ENCODE measurements at places on chromosomes 5 and 9. TPM values are rescaled to one million over a fixed set of nuclear protein-coding genes. Genes with fewer than 3 reads are reported as not detected.

- H3K4me3 ChIP-seq, result no peak overlapping the region
- H3K27me3 ChIP-seq, result peaks cover 54% of the 10 kb centered on the region
- no peak for DNase-seq
These were observed 4.0 kb upstream of the SEPTIN8 start for GRCh38 chr5:132781029-132781428.

- H3K27me3 ChIP-seq, result no peaks in the 10 kb centered on the region
- H3K4me1 ChIP-seq, result no peaks in the 10 kb centered on the region
- DNase-seq, result no peak
- no peak overlapping the region for H3K27ac ChIP-seq
- no peak overlapping the region for H3K4me3 ChIP-seq
These were observed 84.7 kb downstream of the CMYA5 start for GRCh38 chr5:79774171-79774854.

DNA sequence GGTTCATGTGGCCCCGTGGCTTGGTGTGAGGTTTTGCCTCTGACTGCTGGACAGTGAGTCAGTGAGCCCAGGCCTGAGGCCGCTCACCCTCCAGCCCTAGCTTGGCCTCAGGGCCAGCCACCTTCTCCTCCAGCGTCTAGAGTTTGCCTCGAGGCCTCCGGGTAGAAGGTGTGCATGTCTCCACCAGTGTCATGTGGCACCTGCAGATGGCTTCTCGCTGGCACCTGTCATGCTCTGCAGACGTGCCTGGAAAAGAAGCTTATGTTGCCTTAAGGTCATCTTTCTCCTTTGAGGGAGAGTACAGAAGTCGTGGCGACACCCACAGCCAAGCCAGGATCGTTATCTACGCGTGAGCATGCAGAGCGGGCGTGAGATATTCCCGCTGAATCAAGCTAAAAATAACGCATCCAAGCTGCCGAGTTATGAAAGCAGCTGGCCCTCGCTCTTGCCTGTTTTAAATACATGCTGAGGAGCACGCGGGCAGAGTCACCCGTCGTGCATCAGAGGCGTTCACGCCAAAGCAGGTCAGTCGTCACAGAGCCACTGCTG is 79.7 kb upstream of the FCN2 start:
- H3K4me3 ChIP-seq, result no peak overlapping the region
- H3K4me1 ChIP-seq, result no peaks in the 10 kb centered on the region

The PTPRD gene
- polyA plus RNA-seq, result not detected

DNA sequence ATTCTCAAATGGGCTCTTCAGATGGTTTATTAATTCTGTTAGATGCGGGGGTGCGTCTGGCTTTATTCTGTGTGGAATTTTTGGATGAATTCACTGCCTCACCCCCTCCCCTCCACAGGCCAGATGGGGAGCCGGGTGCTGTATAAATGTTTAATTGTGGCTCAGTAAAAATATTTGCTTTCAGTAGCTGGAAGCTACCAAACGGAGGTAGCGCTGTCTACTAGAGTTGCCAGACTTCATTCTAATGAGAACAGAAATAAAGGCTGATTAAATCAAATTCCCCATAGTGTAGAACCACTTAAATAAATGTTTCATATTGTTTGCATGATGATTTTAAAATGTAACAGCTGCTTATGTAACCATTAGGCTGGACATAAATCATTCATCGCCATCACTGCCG is 34.5 kb upstream of the KCNMB1 start:
- H3K27me3 ChIP-seq, result no peaks in the 10 kb centered on the region
- no peak overlapping the region for H3K4me3 ChIP-seq
- no peaks in the 10 kb centered on the region for H3K36me3 ChIP-seq
- no peak for DNase-seq

GRCh38 chr5:34648840-34649158 is 7.3 kb upstream of the RAI14 start:
- H3K27me3 ChIP-seq, result peaks cover 9% of the 10 kb centered on the region
- DNase-seq, result no peak
- H3K27ac ChIP-seq, result no peak overlapping the region

The PCDHA1 gene
- not detected for polyA plus RNA-seq

The SLC6A19 gene
- polyA plus RNA-seq, result not detected

DNA sequence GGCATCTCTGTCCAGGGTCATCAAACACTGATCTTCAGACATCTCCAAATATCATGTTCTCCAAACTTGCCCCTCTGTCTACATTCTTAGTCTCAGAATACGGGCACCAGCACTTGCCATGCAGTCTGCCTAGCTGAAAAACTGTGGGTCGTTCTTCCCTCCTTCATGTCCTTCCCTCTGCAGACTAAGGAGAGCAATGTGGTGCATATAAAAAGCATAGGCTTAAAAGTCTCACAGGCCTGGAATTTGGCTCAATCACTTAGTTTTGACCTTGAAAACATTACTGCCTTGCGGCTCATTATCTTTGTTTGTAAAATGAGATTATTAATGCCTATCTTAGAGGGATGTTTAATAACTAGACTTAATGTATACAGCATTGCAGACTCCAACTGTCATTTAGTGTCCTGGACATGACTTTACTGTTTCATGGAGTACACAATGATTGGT is 362.8 kb downstream of the NPR3 start:
- no peaks in the 10 kb centered on the region for H3K27me3 ChIP-seq
- no peak overlapping the region for H3K27ac ChIP-seq

DNA sequence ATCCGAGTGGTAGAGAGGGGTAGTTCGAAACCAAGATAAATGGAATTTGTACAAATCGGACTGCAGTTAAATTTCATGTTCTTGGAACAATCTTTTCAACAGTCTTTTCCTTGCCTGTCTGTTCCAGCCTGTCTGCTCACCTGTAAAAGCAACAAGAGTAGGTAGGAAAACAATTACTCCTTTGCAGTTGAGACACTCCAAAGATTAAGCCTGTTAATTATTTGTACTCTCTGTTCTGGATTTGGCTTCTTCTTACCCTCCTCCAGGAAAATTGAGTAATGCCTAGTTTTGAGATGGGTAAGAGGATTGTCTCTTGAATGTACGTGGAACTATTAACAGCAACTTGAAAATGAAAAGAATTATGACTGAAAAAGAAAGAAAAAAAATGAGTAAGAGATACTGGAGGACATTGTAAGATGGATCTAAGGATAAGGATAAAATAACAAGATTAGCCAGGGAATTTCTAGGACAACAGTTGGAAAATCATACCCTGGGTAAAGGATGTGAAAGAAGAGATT is 24.3 kb downstream of the SPAAR start:
- H3K27ac ChIP-seq, result no peak overlapping the region
- no peaks in the 10 kb centered on the region for H3K36me3 ChIP-seq
- H3K4me1 ChIP-seq, result peaks cover 10% of the 10 kb centered on the region
- H3K27me3 ChIP-seq, result no peaks in the 10 kb centered on the region

DNA sequence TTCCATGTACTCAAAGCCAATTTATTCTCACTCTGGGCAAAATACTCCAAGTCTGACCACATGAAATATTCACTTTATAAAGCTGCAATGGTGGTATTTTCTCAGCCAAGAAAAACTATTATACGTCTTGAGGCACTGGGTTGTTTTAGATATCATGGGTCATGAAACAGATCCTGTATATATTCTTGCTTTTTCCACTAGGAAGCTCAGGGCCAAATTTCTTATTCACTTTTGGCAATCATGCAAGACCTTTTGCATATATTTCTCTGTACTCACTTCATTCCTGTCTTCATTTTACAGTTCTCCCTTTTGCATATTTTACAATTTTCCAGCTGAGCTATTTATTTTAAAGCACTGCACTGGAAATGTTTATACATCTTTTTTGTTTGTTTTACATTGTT is 49.8 kb downstream of the GABBR2 start:
- no peak overlapping the region for H3K27ac ChIP-seq
- no peak overlapping the region for H3K4me3 ChIP-seq
- DNase-seq, result no peak

The IL7R gene
- polyA plus RNA-seq, result 1.1 TPM

The ADAMTS2 gene
- polyA plus RNA-seq, result not detected

The HDAC3 gene
- polyA plus RNA-seq, result 82.3 TPM

DNA sequence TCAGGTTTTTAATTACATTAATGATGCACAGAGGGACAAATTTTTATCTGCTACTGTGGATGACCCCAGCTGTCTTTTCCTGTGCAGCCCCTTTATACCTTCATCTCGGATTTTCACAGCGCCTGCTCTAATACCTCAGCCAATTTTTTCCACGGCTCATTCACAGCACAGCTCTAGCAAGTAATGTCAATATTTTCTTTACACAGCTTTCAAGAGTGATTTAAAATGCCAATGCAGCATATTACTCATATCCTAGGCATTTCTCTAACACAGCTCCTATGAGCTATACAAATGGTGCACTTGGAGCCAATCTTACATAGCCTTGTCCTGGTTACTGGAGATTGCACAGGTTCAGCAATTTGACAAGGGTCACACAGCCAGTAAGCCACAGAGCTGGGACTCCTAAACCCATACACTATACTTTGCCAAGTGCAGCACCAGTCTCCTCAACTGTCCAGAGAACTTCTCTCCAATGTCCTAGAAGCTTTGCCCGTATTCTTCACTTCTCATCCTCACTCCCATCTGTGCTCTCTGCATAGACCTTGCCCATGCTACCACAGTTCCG is 661.8 kb downstream of the DTWD2 start:
- DNase-seq, result no peak
- H3K27ac ChIP-seq, result no peak overlapping the region
- no peaks in the 10 kb centered on the region for H3K4me1 ChIP-seq
- no peak overlapping the region for H3K4me3 ChIP-seq
- no peaks in the 10 kb centered on the region for H3K36me3 ChIP-seq

GRCh38 chr5:37316027-37316426 is 54.9 kb downstream of the NUP155 start:
- DNase-seq, result peak; percentile 8
- no peaks in the 10 kb centered on the region for H3K4me1 ChIP-seq
- no peaks in the 10 kb centered on the region for H3K27me3 ChIP-seq
- H3K36me3 ChIP-seq, result peaks cover 96% of the 10 kb centered on the region
- H3K4me3 ChIP-seq, result no peak overlapping the region
- H3K27ac ChIP-seq, result no peak overlapping the region

DNA sequence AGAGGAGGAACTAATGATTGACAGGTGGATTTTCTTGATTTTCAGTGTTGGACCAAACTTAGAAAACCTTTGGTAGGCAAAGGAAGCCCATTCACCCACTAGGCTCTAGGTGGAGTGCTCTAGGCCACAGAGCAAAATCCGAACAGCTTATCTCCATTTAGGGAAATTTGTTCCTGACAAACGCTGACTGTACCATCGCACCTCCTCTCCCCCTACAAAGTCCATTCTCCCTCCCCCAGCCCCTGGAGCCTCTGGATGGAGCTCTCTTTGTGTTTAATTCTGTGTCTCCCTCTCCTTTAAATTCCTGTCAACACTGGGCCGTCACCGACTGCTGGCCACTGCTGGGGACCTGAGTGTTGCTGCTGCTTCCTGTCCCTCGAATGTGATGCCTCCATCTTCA is 350.1 kb upstream of the IRX2 start:
- peaks cover 23% of the 10 kb centered on the region for H3K27me3 ChIP-seq
- H3K4me3 ChIP-seq, result no peak overlapping the region
- DNase-seq, result no peak
- H3K4me1 ChIP-seq, result no peaks in the 10 kb centered on the region
- H3K27ac ChIP-seq, result no peak overlapping the region

The ENTPD8 gene
- not detected for polyA plus RNA-seq

- no peak for DNase-seq
- H3K4me1 ChIP-seq, result peaks cover 39% of the 10 kb centered on the region
- peak overlapping the region; percentile 97 for H3K27ac ChIP-seq
- H3K36me3 ChIP-seq, result no peaks in the 10 kb centered on the region
- peak overlapping the region; percentile 73 for H3K4me3 ChIP-seq
These were observed 707 bp downstream of the GTF3C5 start for GRCh38 chr9:133031496-133031911.

GRCh38 chr9:136171009-136171800 is 33.7 kb downstream of the LHX3 start:
- H3K27me3 ChIP-seq, result no peaks in the 10 kb centered on the region
- no peak overlapping the region for H3K4me3 ChIP-seq
- H3K4me1 ChIP-seq, result no peaks in the 10 kb centered on the region
- no peak for DNase-seq

The RMRP gene
- not detected for polyA plus RNA-seq

The MEF2C gene
- 32.0 TPM for polyA plus RNA-seq

GRCh38 chr5:74352256-74352655 is 288.3 kb downstream of the ENC1 start:
- H3K27me3 ChIP-seq, result no peaks in the 10 kb centered on the region
- H3K4me1 ChIP-seq, result no peaks in the 10 kb centered on the region
- DNase-seq, result no peak
- H3K4me3 ChIP-seq, result no peak overlapping the region
- no peaks in the 10 kb centered on the region for H3K36me3 ChIP-seq

DNA sequence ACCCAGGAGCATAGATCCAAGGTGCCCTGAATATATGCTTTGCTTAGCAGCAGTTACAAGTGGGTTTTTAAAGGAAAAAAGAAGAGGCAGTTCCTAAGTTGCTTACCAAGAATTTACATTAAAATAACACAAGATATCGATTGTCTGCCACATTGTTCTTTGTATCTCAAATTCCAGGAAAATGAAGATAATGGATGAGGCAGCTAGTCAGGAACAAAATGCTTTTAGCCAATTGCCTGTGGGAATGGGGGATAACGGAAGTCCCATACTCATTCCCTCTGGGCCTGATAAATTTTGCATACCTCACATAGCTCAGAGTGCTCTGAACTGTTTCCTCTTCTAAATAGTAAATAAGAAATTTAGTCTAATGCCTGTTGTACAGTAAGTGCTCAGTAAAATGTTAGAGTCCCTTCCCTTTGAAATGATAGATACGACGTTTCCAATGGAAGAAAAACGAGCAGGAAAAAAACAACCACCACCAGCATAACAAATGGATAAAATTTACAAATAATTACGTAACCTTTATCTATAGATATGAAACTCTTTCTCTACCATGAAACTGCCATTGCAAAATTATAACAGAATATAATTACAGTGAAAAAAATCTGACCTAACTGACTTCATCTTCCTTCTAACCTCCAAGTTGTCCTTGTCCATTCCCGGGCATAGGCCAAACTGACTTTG is 35.5 kb upstream of the TENT2 start:
- no peak overlapping the region for H3K27ac ChIP-seq
- no peaks in the 10 kb centered on the region for H3K27me3 ChIP-seq
- H3K4me3 ChIP-seq, result no peak overlapping the region
- H3K36me3 ChIP-seq, result no peaks in the 10 kb centered on the region

The CKS2 gene
- 142 TPM for polyA plus RNA-seq

The TOR4A gene
- polyA plus RNA-seq, result 15.4 TPM

- DNase-seq, result no peak
- no peak overlapping the region for H3K27ac ChIP-seq
- H3K36me3 ChIP-seq, result no peaks in the 10 kb centered on the region
- no peak overlapping the region for H3K4me3 ChIP-seq
- H3K4me1 ChIP-seq, result no peaks in the 10 kb centered on the region
These were observed 826.8 kb downstream of the EFNA5 start for GRCh38 chr5:106843812-106844416.

The IFNB1 gene
- polyA plus RNA-seq, result not detected

- no peak overlapping the region for H3K4me3 ChIP-seq
- no peaks in the 10 kb centered on the region for H3K27me3 ChIP-seq
- H3K36me3 ChIP-seq, result no peaks in the 10 kb centered on the region
- H3K27ac ChIP-seq, result no peak overlapping the region
These were observed 126.9 kb downstream of the PALM2AKAP2 start for GRCh38 chr9:109906766-109907382.

The WWC1 gene
- polyA plus RNA-seq, result not detected

- H3K27me3 ChIP-seq, result no peaks in the 10 kb centered on the region
- H3K4me1 ChIP-seq, result peaks cover 22% of the 10 kb centered on the region
- DNase-seq, result peak; percentile 53
- H3K27ac ChIP-seq, result peak overlapping the region; percentile 39
These were observed 107.0 kb downstream of the TRIO start for GRCh38 chr5:14250084-14250695.

The SHISAL2B gene
- not detected for polyA plus RNA-seq

- peak; percentile 82 for DNase-seq
- peak overlapping the region; percentile 98 for H3K4me3 ChIP-seq
- peak overlapping the region; percentile 88 for H3K27ac ChIP-seq
- peaks cover 27% of the 10 kb centered on the region for H3K4me1 ChIP-seq
- no peaks in the 10 kb centered on the region for H3K36me3 ChIP-seq
- H3K27me3 ChIP-seq, result peaks cover 12% of the 10 kb centered on the region
These were observed 2.0 kb downstream of the IER5L start for GRCh38 chr9:129175825-129176633.

The FSTL4 gene
- not detected for polyA plus RNA-seq
